ENCODE measurements at places on chromosomes 5 and 9.

- no peak for DNase-seq
Measured at GRCh38 chr9:32590898-32591297, 17.9 kb upstream of the NDUFB6 start.

- DNase-seq, result no peak
Measured at GRCh38 chr9:76365028-76365427, 29.2 kb downstream of the RFK start.

DNA sequence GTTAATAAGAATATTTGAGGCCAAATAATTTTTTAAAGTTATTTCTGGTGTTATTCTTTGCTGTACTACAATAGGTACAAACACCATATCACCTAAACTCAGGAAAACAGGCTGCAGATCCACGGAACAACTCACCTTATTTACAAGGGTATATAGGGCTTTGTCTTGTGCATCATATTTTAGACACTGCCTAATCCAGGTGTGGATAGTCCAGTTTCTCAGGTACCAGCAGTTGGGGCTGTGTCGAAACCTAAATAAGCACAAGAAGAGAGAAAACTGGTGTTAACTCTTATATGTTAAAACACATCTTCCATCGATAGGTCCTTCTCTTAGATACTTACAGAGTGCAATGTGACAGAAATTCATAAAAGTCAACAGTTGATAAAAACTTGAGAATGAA, 82.2 kb downstream of the MRPS27 start:
- DNase-seq, result no peak

GRCh38 chr9:136264031-136264430, 18.4 kb upstream of the QSOX2 start:
- no peak for DNase-seq

DNA sequence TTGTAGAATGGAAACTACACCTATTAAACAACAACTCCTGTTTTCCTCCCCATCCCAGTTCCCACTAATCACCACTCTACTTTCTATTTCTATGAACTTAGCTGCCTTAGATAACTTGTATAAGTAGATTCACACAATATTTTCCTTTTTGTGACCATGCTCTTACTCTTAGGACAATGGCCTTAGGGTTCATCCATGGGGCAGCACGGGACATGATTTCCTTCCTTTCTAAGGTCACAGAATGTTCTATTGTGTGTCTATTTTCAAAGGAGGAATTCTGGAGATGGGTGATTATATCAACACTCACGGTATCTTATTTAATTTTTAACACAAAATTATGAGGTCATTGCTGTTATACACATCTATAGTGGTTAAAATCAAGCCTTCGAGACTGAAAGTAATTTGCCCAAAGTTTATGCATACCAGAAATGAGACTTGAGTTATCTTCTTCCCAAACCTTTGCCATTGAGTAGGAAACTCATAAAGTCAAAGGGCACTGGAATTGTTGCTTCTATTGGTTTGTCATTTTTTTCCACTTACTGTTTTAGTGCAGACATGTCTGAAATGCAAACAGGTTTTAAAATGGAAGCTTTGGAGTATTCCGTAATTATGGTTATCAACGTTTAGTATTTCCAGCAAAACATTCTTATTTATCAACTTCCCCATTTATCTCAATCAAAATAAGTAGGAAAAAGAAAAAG, 23.6 kb downstream of the CTSL start:
- DNase-seq, result no peak

DNA sequence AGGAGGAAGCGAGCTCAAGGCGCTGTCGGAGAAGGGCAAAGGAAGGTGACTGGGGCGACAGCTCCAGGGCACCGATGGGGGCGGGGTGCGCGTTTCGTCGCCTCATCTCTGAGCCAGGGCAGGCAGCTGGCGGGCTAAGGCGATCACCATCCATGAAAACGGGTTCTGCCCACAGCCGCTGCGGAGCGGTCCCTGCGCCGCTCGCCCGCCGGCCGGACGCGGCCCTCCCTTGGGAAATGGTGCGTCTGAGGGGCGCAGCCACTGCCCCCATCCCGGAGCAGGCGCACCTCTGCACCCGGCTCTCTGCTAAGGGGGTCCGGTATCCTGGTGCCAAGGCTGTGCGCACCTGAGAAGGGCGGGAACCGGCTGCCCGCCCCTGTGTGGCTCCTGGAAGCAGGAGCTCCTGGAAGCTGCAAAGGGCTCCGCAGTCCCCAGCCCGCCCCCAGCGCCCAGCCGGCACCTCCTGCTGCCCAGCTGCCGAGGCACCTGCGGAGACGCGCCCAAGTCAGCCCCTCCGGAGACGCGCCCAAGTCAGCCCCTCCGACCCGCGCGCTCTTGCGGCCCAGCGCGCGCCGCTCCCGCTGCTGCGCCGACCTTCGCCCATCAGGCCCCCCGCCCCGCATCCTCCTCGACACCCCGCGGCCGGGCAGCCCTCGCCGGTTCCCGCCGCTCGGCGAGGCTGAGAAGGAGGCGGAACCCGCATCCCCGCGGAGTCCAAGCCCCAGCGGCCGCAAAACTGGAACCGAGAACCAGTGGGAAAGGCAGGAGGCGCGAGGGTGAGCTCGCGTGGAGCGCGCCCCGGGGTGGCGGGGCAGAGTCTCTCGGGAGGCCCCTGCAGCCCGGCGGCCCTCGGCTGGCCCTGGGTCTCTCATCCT, 757 bp downstream of the ANKRD34B start:
- no peak for DNase-seq

Data from CD4-positive, alpha-beta T cell treated with Interferon alpha-2 for 1 hour (primary cell).